ENCODE measurements at places on chromosomes 2 and 18.

- no peak for DNase-seq
Observed at GRCh38 chr2:73257021-73257420, 22.9 kb downstream of the CCT7 start.

DNA sequence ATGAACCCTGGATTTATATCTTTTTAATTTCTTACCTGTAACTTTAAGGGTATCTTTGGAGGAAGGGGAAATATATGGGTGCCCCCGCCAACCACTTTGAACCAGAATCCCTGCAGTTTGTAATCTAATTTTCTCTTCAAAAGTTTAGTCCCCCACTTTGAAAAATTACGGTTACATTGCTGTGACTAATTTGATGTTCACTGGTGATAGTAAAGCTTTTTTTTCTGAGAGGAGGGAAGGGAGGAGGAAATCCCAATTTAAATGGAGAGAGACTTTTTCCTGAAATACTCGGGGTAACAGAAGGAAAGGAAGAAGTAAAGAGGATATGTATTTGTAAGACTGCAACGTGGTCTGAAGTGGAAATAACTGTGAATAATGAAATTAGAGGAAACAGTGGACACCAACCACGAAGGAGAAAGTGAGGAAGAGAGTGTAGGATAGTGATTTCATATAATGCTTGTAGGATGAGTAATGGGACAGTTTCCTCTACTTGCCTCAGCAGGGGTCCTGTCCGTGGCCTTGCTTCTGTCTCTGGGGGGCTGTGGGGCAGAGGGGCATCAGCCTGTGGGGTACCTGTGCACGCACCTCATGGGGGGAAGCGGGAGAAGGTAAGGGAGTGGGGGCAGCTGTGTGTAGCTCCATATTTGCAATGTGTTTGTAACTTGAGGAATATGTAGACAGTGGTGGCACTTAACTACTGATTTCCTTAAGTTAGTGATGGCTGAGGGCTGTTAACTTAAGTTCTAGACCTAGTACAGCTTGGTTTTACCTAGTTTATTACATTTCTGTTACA lies 161.1 kb downstream of the LTBP1 start:
- no peak for DNase-seq

GRCh38 chr2:148860037-148860436 lies 15.0 kb upstream of the KIF5C start:
- DNase-seq, result no peak

GRCh38 chr2:208627110-208627884 lies 220.7 kb downstream of the PTH2R start:
- DNase-seq, result no peak

GRCh38 chr2:164205347-164205746 lies 415.9 kb downstream of the GRB14 start:
- no peak for DNase-seq

DNA sequence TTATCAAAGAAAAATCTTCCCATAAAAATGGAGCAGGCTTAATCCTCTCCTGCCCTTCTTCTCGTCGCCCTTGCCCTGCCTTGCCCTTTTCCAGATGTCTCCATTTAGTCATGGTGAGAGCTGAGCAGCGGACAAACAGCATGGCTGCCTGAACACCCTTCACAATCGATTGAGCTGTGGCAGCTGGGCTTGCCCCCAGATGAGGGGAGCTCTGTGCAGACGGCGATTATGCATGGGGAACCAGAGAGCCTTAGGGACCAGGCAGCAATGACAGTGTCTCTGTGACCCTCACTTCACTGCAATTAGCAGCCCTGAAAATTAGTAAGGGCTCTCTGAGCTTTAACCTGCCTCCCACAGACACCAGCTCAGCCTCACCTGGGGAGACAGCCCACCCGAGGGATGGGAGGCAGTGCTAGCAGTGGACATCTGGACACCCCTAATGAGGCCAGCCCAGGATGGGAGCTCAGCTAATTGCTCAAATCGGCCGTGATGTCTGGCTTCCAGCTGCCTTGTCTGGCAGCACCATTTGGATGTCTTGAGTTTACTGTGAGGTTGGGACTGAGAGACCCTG lies 365.7 kb downstream of the TNS1 start:
- DNase-seq, result no peak

DNA sequence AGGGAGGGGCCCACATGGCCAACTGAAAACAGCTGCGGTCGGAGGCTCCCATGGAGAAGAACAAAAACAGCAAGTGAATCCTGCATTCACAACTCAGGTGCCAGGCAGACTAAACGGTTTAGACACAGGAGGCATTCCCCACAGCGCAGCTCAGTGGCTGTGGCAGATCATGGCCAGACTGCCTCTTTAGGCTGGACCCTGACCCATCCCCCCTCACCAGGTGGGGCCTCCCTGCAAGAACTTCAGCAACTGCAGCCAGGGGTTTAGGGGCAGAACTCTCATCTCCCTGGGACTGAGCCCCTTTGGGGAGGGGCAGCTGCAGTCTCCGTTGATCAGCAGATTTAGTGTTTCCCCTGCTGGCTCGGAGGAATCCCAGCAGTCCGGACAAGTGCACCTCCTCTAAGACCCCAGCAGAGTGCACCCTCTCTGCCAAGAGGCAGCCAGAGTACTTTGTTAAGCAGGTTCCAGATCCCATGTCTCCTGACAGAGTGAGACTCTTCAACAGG lies 346.7 kb downstream of the SS18 start:
- DNase-seq, result no peak

DNA sequence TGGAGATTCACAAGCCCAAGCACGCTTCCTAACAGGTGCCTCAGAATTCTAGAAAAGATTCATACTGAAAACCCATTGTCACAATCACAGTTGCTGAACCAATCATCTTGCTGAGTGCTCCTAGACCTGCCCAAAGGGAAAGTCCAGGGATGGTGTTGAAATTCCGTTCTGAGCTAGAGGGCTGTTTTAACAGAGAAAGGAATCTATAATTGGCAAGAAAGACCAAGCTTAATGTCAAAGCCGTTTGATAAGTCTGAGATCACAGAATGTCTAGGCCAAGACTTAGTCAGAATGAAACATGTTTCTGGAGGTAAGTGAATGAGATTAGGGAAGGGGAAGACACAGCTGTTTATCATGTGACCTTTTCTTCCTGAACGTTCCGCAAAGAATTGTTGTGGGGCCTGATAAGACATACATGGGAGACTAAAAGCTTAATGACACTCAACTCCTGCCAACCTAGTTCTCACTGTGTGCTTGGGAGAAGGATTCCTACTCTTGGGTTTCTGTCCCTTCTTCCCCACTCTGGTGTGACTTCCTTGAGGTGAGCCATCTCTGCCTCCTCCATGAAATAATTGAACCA lies 27.5 kb downstream of the PMAIP1 start:
- DNase-seq, result no peak

GRCh38 chr2:202847693-202848524 lies 23.7 kb downstream of the ICA1L start:
- DNase-seq, result no peak

DNA sequence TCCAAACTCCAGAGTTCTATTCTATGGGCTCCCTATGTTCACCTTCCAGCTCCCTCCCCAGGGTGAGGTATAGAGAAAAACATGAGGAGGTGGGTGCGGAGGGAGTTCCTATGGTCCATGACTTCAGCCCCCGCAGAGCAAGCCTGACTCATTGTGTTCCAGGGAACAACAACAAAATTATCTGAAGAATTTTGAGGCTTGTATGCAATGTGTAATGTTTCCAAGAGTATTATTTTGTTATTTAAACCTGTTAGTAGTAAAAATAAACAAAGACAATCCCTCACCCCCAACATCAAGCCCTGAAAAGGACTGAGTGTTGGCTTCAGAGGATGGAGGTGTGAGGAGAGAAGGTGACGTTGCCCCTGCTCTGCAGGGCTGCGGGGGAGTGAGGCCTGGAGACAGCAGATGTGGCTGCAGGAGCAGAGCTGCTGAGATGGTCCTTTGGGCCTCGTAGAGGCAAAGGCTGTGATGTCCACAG lies 29.0 kb downstream of the LAMA3 start:
- DNase-seq, result no peak
